Stimulated activated CD8-positive, alpha-beta memory T cell treated with anti-CD3 and anti-CD28 coated beads, Interleukin-7, amount 100 ng/mL, for 1 hour (primary cell): ENCODE measurements at places on chromosomes 2 and 18.

GRCh38 chr18:7417727-7418126, 149.4 kb upstream of the PTPRM start:
- DNase-seq = no peak

GRCh38 chr2:239369631-239370161, 31.1 kb downstream of the HDAC4 start:
- peak; percentile 14 for DNase-seq

DNA sequence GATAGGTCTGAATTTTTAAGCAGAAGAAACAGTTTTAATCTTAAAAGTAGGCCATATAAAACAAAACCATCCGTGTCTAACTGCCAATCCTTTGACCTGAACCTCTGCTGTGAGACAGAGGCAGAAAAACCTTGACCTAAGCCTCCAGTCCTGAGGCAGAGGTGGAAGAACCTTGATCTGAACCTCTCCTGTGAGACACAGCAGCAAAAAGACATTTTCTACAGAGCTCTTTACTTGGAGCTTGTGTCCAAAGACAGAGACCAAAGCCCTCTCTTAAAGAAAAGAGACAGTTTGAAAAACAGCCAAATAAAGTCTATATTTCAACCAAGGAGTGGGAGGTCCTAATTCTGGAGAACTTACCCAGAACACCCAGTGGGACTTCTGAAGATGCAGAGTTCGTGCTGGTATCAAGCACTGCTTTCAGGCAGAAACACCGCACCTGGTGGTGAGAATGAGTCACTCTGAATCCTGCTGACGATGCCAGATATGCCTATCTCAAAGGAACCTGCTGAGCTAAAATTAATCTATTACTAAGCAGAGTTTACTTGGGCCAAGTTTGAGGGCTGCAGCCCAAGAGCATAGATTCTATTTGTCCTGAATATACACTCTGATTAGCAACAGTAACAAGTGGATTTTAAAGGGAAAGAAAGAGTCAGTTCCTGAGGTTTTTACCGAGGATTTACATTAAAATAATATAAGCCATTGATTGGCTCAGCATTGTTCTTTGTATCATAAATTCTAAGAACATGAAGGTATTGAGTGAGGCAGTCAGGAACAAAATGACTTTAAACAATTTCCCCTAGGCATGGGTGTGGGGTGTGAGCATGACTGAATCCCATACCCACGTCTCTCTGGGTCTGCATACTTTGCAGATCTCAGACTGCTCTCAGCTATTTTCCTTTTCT, 806.4 kb downstream of the TRIB2 start:
- no peak for DNase-seq

- DNase-seq = no peak
Observed at GRCh38 chr2:219118504-219118903, 42.1 kb downstream of the NHEJ1 start.

DNA sequence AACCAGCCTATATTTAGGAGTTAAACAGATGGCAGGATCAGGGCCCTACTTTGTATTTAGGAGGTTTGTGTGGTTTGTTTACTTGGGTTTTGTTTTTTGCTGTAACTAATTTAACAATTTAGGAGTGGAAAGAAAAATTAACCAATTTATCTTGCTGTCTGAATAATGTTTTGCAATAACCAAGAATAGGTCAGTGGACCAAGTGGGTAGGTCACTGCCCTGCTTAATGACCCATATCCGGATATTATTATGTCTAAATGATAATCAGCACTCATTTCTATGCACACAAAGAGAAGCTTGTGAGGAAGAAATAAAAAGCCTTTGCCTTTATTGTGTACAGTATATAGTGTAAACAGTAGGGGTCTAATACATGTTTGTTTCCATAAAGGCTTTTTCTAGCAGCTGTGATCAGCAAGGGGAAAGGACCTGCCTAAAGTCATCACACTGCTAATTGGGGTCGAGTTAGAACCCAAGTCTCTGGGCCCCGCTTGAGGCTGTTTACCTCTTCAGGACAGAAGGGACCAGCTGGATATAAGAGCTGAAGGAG, 76.6 kb downstream of the TGOLN2 start:
- no peak for DNase-seq

DNA sequence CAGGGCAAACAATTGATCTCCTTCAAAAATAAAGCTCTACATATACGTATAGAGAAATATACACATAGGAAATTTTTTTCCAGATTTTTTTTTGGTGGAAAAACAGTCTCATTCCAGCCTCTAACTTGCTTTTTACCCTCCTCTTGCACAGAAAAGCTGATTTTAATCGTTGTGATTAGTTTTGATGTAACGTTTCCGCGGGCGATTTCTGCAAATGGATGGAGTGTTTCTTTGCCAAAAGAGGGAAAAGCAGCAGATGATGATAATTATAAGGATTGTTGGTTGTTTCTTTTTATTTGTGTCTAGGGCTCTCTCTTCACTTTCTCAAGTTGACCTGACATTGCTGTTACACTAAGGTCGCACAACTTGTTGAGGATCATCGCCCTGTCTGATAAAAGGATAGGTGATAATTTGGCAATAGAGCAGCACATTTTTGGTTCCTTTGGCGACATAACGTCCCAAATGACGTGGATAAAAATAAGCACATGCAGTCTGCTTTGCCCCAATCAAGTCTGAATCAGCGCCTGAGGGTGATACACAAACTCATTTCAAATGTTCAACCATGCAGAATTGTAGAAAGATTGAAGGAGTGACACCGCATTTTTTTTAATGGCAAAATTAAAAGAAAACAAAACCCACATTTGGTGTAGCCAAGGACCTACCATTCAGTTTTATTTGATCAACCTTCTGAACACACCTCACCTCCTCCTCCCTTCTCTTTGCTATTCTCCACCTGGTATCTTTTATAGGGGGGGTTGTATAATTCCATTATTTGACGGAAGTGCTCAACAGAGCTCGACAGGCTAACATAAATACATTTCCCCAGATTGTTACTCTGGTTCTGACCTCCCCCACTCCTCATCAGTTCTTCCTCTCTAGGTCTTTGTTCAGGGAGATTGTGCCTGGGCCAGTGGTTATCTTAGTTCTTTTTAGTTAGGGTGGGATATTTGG, 109.6 kb upstream of the KCTD1 start:
- no peak for DNase-seq

DNA sequence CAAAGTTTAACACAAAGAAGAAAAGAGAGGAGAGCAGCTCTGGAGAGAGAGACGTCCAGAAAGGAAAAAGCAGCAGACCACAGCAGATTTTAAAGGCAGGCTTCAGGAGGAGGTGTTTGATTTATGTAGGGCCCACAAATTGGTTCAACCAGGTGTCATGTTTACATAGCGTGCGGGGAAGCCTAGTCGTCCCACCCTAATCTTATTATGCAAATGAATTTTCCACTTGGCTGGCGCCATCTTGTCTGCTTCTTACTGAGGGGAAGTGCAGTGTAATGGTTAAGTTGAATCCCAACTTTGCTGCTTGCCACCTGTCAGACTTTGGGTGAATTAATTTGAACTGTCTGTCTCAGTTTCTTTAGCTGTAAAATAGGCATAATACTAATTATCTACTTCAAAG, 282.4 kb upstream of the CYRIA start:
- DNase-seq = no peak

- no peak for DNase-seq
Observed at GRCh38 chr2:222418739-222419138, 5.6 kb upstream of the SGPP2 start.

- no peak for DNase-seq
Observed at GRCh38 chr2:116952254-116952653, 862.2 kb upstream of the DDX18 start.

- no peak for DNase-seq
Observed at GRCh38 chr2:45049569-45050336, 40.5 kb upstream of the SIX2 start.

DNA sequence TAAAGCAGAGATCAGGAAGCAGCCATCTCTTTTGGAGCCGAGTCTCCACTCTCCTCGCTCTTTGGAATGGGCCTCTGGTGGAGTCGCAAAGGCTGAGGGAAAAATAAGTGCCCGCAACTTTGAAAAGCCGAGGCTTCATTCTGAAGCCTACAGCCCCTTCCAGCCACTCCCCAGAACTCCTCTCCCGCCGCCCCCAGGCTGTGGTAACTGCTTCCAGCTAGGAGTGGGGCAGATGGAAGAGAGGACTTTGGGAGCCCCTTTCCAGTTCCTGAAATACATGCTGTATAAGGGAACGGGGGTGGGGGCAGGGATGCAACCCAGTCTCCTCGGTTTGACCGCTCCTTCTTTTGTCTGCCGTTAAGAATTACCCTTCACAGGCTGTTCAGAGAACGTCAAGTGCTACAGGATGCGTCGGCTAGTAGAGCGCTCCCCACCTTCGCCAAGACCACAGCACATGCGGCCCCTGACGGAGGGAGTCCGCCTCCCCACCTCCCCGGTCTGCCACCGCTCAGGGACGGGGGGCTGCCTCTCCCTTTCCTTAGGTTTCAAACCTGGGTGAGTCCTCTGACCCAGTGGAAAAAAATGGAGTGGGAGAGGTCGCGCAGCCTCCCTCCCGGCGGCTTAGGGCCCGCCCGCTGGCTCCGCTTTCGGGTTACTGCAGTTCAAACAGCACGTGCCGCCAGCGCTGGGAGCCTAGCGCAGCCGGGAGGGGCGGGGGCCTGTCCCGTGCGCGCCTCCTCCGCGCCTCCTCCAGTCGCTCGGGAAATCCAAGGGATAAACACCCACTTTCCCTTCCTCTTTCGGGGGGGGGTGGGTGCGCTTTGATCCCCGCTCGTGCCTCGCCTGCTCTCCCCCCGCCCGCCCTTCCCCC, 4.9 kb downstream of the CYP26B1 start:
- DNase-seq = no peak

- no peak for DNase-seq
Observed at GRCh38 chr2:79389481-79389880, 123.4 kb upstream of the CTNNA2 start.

- no peak for DNase-seq
Observed at GRCh38 chr18:78776151-78776550, 203.5 kb upstream of the SALL3 start.

DNA sequence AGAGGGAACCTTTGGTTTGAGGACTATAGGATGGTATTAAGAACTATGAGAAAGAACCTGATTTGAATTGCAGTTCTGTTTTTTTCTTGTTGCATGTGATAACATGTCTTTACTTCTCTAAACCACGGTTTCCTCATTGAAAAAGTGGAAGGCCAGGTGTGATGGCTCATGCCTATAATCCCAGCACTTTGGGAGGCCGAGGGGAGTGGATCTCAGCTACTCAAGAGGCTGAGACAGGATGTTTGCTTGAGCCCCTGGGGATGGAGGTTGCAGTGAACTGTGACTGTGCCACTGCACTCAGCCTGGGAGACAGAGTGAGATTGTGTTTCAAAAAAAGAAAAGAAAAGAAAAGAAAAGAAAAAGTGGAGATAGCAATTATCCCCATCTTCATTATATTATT, 32.3 kb downstream of the SCN9A start:
- no peak for DNase-seq

DNA sequence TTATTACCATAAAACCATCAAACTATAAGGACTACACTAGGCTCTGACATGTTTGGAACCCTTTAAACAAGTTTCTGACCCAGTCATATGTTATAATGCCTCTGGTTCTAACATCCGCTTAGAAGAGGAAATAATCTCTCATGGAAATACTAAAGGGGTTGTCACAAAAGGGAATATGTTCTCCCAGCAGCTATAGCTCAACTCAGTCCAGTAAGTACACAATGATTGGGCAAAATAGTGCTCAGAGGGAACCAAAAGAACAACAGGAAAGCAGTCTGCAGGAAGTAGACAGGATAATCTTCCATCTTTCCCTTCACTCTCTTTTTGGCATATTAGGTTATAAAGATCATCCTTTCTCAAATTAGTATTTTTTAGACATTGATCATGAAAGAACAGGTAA, 4.3 kb downstream of the SRBD1 start:
- no peak for DNase-seq

DNA sequence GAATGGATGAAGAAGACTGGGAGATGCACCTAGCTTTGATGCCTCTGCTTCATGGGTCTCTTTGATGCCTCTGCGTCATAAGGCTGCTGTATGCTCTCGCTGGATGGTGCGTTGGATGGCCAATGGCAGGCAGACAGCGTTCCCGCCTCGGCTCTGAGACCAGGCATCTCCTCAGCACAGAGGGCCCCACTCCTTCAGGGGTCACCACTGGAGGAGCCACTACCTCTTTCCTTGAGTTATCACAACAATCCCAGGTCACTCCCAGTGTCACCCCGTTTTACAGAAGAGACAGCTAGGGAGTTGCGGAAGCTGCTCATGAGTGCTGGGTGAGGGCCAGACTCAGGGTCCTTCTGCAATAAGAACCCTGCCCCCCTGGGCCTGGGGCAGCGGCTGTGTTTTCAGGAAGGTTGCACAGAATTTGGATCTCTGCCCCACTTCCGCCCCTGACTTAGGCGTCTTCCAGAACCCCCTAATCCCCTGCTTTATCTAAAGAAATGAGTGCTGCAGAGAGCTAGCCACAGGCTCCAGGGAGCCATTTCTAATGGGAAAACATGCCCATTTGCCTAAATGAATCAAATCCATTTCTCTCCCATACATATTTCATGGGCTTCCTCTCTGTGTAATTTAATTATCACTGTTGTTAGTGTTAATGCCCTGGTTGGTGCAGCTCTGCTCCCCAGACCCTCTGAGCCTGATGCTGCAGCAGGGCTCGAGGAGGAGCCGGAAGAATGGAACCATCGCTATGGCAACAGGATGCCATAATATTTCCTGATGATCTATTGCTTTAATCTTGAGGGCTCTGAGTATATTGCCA, 131.8 kb upstream of the HS6ST1 start:
- DNase-seq = no peak

GRCh38 chr2:200345975-200346374, 39.5 kb downstream of the SPATS2L start:
- DNase-seq = no peak

- DNase-seq = no peak
Observed at GRCh38 chr2:170307555-170308351, 129.8 kb downstream of the MYO3B start.

- no peak for DNase-seq
Observed at GRCh38 chr2:109271920-109272319, 142.9 kb downstream of the SH3RF3 start.

DNA sequence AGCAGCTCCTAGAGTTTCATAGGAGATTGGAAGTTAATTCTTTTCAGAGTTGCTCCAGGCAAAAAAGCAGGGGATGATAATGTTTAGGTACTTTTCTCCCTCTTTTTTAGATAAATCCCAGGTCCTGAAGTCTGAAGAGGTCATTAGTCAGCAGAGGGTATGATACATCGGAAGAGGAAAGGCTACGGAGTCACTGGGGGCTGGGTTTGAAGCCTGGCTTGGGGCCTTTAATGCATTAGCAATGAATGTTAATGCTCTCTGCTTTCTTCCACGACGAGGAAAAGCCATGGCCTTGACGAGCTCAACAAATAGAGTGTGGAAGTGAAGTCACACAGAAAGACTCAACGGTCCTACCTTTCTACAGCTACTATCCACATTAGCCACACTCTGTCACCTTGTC, 235.1 kb downstream of the NCKAP5 start:
- DNase-seq = no peak

GRCh38 chr2:174365571-174365970, 30.0 kb upstream of the SCRN3 start:
- DNase-seq = no peak

GRCh38 chr2:70247364-70248180, 856 bp downstream of the TIA1 start:
- no peak for DNase-seq

GRCh38 chr2:198137733-198138132, 333.3 kb downstream of the PLCL1 start:
- no peak for DNase-seq
